RPMI7951 (cell line): ENCODE measurements at places on chromosomes 5 and 9.

DNA sequence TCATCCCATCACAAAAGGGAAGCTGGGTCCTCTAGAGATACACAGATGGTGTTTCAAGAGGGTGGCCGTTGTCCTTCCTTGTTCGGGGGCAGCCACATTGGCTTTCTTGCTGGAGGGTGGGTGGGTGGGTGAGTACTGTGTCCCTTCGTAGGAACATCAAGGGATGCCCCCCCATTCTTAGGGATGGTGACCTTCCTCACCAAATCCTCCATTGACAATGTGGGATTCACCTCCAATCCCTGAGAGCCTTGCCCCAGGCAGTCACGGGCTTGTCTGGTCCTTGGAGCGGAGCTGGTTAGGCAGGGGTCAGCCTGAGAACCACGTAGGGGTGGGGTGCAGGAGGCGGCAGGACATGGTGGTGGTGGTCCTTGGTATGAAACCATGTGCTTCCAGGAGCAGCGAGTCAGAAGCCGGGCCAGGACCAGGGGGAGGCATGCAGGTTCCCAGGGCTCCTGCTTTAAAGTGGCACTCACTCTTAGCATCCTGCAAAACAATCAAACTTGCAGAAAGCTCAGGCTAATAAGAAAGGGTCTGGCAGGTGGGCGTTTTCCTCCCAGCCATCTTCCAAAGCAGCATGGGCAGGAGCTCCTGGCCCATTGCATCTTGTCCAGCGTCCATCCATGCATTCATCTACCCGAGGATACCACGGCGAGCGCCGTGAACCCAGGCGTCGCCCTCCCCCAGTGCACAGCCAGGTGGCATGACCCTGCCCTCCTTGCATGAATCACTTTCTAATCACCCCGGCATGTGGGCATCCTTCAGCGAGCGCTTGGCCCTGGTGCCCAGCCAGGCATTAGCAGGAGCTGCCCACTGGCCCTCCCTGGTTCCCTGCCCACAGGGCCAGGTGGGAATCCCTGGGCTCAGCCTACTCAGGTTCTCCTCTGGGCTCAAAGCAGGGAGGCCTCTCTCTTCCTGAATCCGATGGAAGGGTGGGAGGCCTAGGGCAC lies 76.4 kb downstream of the NTNG2 start:
- DNase-seq = no peak

- DNase-seq = no peak
Measured at GRCh38 chr9:97136421-97136820, 97.5 kb upstream of the CTSV start.

- no peak for DNase-seq
Measured at GRCh38 chr5:145777445-145778063, 57.6 kb downstream of the PRELID2 start.

DNA sequence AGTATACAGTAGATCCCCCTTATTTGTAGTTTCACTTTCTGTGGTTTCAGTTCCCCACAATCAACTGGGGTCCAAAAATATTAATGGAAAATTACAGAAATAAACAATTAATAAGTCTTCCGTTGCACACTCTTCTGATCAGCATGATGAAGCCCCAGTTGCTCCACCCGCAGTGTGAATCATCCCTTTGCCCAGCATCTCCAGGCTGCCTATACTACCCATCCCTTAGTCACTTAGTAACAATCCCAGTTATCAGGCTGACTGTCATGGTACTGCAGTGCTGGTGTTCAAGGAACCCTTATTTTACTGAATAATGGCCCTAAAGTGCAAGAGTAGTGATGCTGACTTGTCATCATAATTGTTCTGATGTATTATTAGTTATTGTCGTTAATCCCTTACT lies 28.9 kb downstream of the SHC3 start:
- peak; percentile 65 for DNase-seq

DNA sequence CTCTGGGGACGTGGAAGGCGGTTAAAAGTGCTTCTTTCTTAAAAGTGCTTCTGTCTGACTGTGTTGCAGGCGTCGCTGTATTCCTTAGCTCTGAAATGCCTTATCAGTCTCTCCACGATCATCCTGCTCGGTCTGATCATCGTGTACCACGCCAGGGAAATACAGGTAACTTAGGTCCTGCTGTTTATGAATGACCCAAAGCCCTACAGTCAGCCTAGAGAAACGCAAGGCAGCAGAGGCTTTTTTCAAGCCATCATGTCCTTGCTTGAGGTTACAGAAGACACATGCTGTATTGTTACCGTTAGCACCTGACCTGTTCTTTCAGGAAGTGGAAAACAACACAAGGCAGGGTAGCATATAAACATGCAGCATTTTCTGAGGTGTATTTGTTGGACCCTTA lies 2.0 kb downstream of the KCNN2 start:
- DNase-seq = no peak

DNA sequence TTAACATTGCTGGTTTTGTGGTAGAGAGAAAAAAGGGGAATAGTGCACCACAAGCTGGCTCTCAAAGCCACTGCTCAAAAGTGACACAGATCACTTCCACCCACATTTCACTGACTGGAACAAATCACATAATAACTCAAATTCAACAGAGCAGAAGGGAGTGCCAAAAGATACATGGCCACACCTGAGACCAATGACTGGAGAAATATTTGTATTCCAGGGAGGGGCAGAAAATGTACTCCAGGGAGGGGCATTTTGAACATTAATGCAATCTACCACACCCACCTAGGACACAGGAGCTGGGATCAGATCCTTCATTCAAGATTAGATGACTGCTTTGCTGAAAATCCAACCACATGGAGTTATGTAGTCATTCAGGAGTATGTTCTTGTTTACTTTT lies 44.8 kb upstream of the ALDOB start:
- no peak for DNase-seq

- DNase-seq = peak; percentile 18
Measured at GRCh38 chr5:148615644-148616275, 38.6 kb downstream of the HTR4 start.

GRCh38 chr5:10250806-10251276 lies 761 bp downstream of the CCT5 start:
- DNase-seq = peak; percentile 17

DNA sequence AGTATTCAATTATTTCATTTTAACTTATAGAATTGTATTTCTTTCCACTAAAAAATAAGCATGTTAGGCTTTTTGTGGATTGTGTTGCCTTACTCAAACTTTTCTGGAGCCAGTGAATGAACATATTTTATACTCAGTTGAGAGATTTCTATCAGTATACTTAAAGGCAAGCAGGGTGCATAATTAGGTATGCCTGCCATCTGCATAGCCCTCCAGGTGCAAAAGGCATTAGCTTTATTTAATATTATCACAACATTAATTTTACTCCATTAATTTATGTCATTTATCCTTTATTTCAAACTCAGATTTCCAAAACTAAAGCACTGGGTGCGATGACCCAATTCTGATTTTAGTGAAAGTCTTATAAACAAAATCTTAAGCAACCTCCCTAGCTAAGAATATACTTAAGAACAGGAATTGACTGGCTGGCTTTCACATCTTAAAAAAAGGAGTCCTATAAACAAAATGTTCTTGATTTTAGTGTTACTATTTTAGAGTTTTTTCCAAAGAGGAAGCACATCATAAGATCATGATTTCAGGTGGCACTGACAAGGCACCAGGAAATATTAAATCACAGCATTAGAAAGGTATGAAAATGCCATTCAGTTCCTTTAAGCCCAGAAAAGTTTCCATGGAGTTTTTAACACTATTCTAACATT lies 178.4 kb downstream of the MPDZ start:
- no peak for DNase-seq

- DNase-seq = peak; percentile 86
Measured at GRCh38 chr5:38660194-38660668, 103.8 kb upstream of the LIFR start.

- no peak for DNase-seq
Measured at GRCh38 chr9:18056269-18056992, 417.5 kb upstream of the ADAMTSL1 start.

DNA sequence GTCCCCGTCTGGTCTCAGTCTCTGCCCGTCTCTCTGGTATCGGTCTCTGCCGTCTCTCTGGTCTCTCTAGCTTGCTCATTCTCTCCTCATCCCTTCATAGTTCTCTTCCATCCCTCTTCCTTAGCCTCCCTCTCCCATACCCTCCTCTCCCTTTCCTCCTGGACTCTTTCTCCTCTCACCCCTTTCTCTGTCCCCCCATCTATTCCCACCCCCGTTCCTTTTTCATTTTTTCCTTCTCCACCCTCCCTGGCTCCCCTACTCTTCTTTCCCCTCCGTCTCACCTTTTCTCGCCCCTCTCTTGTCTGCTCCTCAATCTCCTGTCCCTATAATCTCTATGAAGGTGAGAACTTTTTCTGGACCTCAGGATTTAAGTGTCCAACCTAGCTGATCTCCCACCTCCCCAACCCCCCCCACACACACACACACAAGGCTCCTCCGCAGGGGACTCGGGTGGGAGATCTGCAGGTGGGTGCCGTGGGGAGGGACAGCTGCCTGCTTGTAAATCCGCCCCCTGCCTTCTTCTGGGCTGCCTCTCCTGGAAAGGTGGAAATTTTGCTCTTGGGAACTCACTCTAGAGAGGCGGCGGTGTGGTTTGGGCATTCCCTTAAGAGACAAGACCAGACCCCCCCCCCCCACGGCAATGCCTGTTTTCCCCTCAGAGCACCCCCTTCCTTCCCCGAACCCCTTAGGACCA lies 953 bp downstream of the UBE2QL1 start:
- DNase-seq = no peak

- DNase-seq = peak; percentile 39
Measured at GRCh38 chr5:55344392-55344992, 36.7 kb downstream of the MTREX start.

DNA sequence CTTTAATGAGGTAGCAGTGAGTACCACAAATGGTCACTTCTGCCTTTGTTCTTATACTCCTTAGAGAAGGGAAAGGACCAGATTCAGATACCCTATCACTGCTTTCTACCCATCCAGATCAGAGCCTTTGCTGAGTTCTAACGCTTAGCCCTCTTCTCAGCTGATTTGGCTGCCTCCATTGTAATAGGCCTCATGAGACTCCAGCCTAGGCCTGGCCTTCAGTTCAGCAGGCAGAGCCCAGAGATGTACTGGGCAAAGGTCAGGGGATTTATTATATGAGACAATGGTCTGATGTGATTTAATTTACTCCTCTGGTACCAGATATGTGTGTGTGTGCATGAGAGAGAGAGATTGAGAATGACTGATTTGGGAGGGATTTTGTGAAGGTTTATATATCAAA lies 124.7 kb downstream of the GHR start:
- DNase-seq = no peak

DNA sequence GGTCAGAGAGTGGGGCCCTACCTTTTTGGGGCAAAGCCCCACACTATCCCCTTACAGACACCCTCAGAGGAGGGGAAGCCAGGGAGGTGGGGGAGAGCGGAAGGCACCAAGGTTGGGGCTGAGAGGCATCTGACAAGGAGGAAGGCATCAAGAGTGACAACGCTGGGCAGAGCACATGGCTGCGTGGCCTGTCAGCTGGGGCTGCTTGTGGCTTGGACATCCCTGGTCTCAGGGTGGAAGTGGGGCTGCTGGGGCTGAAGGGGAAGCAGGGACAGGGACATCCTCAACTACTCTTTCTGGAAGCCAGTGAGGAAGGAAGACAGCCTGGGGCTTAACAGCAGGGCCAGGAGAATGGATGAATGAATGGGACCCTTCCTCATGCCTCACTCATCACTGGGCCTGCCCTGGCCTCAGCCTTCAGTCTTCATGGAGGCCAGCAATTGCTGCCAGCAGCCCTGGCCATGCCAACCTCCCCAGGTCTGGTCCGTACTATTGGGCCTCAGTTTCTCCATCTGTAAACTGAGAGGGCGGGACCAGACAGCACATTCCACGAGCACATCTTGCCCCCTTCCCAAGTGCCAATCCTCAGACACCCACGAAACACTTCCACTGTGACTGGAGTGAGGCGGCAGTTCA lies 993 bp upstream of the RALGDS start:
- no peak for DNase-seq

DNA sequence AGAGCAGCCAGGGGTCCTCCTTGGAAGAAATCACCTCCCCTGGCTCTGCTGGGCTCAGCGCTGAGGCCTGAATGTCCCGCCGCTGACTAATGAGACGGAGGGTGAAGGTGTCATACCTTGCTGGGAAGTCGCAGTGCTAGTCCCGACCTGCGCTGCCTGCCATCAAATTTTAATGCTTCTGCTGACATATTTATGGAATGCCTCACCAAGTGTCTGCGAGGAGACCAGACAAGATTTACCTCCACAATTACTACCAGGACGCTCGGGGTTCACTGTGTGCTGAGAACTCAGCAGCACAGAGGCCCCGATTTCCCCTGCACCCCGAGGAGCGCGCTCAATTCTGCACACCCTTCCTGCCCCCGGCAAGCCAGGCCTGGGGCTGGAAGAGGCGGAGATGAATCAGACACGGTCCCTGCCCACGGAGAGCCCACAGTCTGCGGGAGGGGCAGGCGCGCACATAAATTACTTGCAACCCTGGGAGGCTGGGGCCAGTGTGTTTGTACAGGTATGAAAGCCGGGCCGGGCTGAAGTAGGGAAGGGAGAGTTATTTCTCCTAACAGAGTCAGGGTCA lies 175.2 kb downstream of the PAX5 start:
- no peak for DNase-seq

DNA sequence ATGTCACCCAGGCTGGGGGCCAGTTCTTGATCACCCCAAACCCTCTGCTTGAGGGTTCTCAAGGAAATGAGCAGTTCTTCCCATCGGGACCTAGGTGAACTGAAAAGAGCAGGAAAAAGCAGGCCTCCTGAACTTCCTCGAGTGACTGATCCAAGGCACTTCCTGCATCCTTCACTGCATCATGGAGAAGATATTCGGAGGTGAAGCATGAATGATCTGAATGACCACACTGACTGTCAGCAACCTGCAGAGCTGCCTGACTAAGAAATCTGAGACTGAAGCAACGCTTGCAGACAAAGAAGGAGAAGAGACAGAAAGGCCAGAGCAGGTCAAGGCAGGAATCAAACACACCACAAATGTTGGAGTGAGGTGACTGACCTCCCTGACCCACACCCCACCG lies 420.2 kb downstream of the AGTPBP1 start:
- DNase-seq = no peak

DNA sequence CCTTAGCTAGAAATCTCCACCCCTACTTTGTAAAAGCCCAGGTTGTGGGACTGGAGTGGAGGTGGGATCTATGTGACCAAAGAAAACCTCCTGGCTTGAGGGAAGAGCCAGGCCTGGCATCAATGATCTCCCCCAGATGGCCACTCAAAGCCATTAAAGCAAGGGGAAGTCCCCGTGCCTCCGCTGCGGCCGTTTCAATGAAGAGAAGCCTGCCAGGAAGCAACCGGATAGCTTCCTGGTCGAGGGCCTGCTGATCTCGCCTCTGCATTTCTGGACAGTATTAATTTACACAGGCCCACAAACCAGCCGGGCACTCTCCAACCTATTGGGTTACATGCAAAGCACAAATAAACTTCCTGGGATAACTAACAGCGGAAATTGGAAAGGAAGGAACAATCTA lies 160.5 kb upstream of the MSX2 start:
- DNase-seq = peak; percentile 66

- DNase-seq = no peak
Measured at GRCh38 chr5:90399251-90399650, 10.3 kb downstream of the CETN3 start.

DNA sequence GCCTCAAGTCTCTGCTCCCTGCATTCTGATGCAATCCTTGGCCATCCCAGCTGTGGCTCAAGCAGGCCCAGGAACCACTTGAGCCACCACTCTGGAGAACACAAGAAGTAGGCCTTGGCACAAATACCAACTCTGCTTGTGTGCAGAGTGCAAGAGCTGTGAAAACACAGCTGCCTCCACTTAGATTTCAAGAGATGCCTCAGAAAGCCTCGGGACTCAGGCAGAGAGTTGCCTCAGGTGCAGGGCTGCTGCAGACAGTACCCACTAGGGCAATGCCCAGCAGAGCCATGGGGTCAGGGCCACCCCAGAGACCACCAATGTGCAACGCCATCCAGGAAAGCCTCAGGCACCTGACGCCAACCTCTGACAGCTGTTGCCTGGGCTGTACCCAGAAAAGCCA lies 82.4 kb downstream of the FREM1 start:
- DNase-seq = no peak
